ENCODE measurements at places on chromosomes 4 and X.

GRCh38 chr4:154953691-154954090 is 172.6 kb downstream of the RBM46 start:
- DNase-seq = no peak

GRCh38 chr4:150219841-150220240 is 141.6 kb downstream of the DCLK2 start:
- DNase-seq = peak; percentile 19

DNA sequence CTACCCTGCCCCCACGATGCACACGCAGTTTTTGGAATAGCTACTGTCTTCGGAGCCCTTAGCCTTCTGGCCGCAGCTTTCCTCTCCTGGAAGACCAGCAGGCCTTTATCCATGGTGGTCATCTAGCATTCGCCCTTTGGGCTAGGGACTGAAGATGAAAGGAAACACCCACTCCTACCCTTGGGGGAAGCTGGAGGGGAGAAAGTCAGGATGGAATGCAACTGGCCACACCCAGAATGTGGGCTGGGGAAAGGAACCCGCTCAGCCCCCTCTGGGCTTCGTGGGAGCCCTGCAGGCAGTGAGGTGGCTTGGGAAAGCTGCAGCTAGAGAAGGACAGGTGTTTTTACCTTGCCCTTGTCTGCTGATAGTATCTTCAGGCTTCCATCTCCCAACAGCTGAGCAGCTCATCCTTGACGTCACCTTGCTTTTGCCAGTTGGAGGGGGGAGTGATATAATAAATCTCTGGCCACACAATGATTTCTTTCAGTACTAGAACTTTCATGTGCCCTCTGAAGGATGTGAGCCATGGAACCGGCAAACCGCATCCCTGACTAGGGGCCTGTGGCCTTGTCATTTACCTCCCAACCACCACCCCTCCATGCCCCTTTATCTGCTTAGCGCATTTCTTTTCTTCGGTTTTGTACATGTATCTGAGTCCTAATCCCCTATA is 59.0 kb downstream of the ELF4 start:
- DNase-seq = no peak

GRCh38 chr4:150973626-150974251 is 41.3 kb downstream of the LRBA start:
- DNase-seq = peak; percentile 11

- peak; percentile 56 for DNase-seq
Observed at GRCh38 chrX:134685668-134686067, 27.4 kb upstream of the PLAC1 start.

DNA sequence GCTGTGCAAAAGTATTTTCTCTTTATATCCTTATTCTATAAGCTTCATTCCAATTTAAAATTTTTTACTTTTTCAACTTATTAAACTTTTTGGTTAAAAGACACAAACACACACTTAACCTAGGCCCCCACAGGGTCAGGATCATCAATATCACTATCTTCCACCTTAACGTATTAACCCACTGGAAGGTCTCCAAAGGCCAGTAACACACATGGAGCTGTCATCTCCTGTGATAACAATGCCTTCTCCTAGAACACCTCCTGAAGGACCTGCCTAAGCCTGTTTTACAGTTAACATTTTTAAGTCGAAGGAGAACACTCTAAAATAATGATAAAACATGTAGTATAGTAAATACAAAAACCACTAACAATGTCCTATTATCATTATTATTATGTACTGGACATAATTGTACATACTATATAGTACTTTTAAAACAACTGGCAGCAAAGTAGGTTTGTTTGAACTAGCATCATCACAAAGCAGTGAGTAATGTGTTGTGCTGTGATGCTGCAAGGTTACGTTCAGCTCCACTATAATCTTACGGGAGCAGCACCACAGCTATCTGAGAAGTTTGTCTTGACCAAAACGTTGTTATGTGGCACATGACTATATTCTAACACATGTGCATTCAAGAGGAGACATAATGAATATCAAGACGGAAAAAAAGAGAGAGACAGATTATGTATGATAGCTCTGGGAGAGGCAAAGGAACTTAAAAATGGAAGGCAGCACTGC is 33.7 kb downstream of the DHX15 start:
- no peak for DNase-seq

DNA sequence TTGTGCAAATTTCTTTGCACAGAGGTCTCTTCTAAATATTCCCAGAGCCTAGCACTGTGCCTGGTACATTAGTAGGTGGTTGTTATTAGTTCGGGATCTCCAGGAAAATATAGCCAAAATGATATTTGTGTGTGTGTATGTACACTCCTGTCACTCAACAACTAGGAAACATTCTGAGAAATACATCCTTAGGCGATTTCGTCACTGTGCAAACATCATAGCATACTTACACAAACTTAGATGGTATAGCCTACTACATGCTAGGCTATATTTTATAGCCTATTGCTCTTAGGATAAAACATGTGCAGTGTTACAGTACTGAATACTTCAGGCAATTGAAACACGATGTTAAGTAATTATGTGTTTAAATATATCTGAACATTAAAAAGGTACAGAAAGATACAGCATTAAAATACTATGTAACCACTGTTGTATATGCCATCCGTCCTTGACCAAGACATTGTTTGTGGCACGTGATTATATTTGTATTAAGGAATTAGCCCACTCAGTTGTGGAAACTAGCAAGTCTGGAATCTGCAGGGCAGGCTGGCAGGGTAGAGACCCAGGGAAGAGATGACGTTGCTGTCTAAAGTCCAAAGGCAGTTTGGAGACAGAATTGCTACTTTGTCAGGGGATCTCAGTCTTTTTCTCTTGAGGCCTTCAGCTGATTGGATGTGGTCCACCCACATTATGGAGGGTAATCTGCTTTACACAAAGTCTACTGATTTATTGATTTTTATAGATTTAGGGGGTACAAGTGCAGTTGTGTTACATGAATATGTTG is 106.9 kb downstream of the COL4A6 start:
- no peak for DNase-seq

- DNase-seq = no peak
Observed at GRCh38 chrX:154036513-154036912, 16.8 kb upstream of the IRAK1 start.

DNA sequence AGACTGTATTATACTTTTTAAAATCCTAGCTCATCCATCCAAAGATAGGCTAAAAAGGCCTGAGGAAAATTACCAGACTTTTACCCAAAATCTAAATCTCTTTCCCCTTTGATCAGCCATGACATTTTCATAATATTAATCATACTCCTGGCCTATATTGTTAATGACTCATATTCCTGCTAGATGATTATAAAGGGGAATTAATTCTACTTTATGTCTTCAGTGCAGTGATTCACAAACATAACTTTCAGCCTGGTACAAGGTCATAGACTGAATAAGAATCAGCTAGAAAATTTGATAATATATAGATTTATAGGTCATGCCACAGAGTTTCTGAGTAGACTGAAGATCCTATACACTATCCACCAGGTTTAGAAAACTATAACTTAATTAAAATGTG is 1905.4 kb downstream of the C4orf33 start:
- no peak for DNase-seq

DNA sequence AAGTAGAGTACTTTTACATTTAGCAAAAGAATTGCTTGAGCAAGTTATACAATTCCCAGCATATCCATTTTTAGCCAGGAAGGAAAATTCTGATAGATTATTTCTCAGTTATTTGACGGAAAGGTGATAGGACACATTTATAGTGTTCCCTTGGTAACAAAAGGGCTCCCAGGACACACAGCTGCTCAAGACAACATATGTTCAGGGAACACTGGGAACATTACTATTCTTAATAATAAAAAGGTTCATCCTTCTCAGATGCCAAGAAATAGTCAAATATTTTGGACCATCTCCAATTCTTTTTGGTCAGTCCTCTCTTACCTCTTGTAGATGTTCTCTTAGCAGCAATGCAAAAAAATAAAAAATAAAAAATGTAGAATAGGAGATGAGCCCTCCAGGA is 66.8 kb upstream of the SMAD1 start:
- DNase-seq = no peak

DNA sequence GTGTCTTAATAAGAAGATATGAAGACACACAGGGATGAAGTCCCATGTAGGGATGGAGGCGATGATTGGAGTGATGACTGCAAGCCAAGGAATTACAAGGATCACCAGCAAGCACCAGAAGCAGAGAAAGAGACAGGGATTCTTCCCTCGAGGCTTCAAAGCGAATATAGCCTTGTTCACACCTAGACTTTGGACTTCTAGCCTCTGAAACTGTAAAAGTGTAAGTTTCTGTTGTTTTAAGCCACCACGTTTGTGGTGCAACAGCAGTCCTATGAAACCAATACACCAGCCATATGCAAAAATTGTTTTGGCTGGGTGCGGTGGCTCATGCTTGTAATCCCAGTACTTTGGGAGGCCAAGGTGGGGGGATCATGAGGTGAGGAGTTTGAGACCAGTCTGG is 9.8 kb upstream of the PDS5A start:
- no peak for DNase-seq

DNA sequence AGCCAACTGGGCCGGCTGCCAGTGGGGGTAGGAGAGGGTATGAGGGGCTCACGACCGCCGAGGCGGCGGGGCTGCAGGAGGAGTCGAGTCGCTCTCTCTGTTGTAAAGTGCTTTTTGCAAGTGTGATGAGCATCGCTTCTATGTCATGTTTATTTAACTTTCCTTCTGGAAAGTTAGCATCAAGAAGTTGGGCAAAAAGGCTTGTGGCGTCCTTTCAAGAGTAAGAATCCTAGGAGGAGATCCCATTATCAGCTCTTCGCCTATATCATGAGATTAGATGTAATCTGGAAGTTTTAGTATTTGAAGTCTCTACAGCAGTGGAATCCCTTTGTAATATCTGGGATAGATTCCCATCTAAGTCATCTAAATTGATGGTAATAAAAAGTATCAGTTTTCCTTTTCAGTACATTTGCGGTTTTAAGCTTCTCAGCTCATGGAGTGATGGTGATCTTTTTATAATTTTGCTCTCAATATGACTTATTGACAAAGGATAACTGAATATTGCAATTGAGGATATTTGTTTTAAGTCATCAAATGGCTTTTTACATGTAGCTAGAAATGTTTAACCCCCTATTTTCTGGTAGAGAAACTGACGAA is 1.7 kb downstream of the GALNT7 start:
- DNase-seq = no peak

- no peak for DNase-seq
Observed at GRCh38 chrX:119682019-119682989, 10.7 kb downstream of the SEPTIN6 start.

- no peak for DNase-seq
Observed at GRCh38 chr4:154234576-154234975, 257.0 kb downstream of the DCHS2 start.

GRCh38 chr4:99628040-99628439 is 29.6 kb downstream of the C4orf54 start:
- DNase-seq = no peak

DNA sequence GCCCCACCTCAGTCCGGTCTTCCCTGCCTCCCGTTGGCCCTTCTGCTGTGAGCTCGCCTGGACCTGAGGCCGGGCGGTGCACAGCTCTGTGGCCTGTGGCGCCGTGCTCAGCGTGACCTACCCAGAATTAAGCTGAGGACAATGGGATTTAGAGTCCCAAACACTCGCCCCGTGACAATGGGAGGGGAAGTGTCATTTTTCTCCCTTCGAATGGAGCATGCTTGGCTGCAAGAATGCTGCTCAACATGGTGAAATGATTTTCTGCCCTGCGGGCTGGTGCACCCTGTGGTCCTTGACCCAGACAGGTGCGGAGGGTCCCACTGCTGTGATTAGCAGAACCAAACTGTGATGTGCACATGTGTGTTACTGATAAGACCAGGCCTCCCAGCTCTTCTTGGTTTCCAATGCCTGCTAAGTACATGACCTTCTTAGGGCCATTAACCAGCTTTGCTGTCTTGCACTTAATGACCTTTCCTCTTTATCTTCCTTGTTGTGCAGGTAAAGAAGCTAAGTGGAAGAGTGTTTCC is 772 bp downstream of the EOLA1 start:
- no peak for DNase-seq

DNA sequence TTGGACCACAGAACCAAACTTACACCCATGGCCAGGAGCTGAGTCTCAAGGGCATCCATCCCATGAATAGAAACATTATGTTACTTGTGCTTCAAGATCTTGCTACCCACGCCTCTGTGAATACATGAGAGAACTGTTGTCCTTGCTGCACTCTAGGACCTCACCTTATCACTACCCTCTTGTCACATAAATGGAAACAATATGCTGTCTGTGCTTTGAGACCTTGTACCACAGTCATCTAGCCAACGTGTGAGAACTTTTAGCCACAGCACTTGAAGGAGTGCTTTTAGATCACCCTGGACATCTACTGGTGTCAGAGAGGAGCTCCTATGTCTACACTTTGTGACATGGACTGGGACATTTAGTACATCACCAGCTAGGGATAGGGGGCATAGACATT is 30.7 kb upstream of the HUWE1 start:
- no peak for DNase-seq

DNA sequence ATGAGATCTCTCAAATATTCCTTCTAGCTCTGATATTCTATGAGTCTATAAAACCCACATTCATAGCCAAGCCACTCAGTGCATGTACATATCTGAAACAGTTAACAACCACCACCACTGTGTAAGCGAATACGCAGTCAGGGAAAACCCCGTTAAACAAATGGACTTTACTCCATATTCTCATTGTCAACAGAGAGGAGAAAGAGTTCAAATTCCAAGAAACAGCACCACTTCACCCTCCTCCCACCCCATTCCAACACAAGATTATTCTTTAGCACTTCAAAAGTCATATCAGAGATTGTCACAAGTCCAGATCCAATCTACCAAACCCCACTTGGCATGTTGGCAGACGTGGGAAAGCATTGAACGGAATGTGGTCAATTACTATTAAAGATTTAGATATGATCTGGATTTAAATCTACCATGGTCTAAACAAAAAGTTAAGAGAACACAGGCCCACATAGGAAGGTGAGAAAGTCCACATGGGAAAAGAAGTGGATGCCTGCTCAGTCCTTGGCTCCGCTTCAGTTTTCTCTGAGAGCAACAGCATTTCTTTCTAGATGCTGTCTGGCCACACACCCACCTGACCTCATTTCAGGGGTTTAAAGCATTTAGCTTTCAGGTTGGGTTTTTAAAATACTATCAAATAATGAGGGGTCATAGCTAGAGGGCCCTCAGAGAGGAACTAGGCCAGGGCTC is 39.8 kb upstream of the KLHL13 start:
- DNase-seq = no peak

GRCh38 chr4:114386637-114387233 is 211.9 kb upstream of the UGT8 start:
- DNase-seq = peak; percentile 32

DNA sequence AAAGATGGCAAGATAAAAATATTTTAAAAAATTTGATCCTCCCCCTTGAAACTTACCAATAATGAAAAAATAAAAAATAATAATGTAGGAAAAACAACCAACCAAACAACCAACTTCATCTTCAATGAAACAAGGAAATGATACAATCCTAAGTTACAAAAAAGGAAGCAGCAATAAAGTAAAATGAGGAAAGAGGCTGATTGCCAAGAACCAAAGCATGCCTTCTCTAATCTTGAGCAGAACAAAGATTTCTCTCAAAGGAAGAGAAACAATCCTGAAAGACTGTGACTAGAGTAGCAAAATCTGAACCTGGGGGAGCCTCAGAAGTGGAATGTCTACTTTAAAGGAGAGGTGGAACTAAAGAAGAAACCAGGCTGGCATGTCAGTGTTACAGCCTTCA is 10.9 kb upstream of the WDFY3 start:
- DNase-seq = no peak
